ENCODE measurements at places on chromosomes 5 and 9.
A peak's percentile ranks its signal among the peaks of the same experiment; 100 is the strongest.

DNA sequence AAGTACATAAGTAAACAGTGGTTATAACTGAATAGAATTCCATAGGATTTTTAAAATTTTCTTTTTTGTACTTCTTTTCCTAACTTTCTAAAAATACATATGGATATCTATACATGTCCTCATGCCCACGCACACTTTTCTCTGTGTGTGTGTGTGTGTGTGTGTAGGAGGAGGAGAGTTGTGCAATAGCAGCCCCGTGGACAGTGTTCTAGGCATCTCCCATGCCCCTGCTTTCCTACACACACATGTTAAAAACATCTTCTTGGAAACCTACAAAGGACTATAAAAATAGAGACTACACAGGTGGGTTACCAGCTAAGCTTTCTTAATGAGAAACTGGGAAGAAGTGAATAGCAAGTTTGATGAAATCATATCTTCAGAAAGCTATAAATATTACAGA, 19.8 kb upstream of the HEXB start:
- peak; percentile 83 for DNase-seq

GRCh38 chr5:132905938-132906337, 32.5 kb downstream of the LEAP2 start:
- no peak for DNase-seq

GRCh38 chr5:107285772-107286171, 385.0 kb downstream of the EFNA5 start:
- DNase-seq: no peak

DNA sequence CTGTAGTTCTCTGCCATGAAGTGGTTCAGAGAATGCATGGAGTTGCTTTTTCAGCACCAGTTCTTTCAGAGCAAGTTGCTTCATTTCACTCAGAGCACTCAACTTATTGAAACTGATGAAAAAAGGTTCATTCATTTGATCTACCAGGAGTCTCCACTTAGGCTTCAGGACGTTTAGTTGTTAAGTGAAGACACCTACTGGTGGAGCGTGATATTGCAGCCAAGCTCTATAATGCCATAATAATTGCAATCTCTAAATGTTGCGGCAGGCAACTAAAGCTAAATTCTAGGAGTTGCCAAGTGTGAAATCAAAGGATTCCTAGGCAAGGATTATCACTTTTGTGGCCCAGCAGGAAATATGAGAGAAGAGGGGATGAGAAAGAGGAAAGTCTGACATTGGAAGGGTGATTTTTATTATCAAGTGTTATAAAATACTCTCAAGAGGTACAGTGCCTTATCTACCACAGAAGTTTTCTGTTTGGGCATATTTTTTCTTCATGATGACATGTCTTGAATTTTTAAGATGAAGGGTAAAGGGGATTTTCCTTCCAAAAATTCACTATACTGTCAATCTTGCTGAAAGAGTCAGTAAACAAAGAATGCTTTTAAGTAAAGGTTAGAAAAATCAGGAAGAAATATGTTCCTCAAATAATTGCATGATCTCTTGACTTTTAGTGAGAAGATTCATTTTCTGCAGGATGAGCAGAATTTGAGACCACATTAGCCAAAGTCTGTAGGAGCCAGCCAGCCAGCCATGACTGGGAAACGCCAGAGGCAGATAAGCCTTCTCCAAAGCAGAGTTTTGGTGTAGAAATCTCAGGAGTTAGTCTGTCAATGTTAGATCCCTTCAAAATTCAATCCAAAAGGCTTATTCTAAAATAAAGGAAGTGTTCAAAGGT, 83.4 kb downstream of the SH3PXD2B start:
- DNase-seq: no peak

- no peak for DNase-seq
Measured at GRCh38 chr5:126975796-126976195, 54.6 kb downstream of the MARCHF3 start.

- no peak for DNase-seq
Measured at GRCh38 chr9:73178044-73178443, 26.4 kb downstream of the ANXA1 start.

GRCh38 chr9:135404451-135405144, 75.0 kb upstream of the PPP1R26 start:
- DNase-seq: peak; percentile 54

DNA sequence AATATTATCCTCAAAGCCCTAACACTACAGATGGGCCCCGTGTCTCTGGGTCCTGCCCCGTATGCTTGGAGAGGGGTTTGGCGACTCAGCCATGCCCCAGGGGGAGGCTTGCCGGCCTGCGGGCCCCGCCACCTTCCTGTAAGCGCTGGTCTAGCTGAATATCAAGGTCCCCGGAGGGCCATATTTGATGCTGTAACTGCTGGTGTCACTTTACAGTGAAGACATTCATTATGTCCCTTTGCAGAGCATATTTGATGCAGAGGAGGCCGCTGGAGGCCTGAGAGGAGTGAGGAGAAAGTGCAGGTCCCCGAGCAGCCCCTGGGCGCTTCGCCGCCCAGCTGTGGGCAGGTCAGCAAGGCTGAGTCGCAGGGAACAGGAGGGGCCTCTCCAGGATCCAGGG, 16.8 kb downstream of the IRX4 start:
- no peak for DNase-seq

GRCh38 chr9:113436728-113437515, 26.4 kb downstream of the C9orf43 start:
- DNase-seq: no peak

DNA sequence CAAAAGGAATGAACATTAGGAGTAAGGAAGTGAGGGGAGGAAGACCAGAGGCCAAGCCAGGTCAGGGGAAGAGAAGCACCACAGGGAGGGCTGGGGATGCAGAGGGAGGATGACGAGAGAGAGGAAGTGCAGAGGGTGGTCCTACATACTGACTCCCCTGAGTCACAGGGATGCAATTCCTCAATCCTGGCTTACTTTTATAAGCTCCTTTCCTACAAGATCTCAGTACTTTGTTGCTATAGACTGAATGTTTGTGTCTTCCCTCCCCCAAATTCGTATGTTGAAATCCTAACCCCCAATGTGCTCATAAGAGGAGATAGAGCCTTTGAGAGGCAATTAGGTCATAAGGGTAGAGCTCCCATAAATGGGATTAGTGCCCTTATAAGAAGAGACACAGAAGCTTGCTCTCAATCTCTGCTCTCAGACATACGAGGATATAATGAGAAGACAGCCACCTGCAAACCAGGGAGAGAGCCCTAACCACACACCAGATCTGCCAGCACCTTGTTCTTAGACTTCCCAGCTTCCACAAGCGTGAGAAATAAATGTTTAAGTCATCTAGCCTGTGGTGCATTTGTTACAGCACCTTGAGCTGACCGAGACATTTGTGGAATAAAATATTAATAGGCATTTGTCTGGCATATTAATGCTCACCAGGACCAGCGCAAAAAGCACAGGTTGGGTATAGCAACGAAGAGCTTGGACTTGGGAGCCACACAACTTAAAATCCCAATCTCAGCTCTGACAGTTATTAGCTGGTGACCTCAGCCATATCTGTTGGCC, 33.4 kb downstream of the GCNT4 start:
- no peak for DNase-seq

DNA sequence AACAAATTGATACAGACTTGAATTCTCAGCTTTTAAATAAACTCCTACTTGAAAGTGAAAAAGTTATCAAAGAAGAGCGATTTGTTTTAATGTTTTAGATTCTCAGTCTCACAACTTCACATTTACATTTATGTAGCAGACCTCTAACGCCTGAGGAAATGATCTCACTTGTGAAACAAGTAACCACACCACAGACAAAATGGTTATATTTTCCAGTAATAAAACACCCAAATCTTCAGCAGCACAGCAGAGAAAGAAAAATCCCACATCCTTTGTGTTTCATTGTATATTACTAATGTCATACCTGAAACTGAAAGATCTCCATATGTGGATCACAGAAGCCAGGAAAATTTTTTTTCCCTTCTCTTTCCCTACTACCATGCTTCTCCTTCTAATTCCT, 29.8 kb upstream of the GZMA start:
- DNase-seq: no peak

GRCh38 chr5:65535529-65535987, 27.4 kb downstream of the CENPK start:
- no peak for DNase-seq

- DNase-seq: no peak
Measured at GRCh38 chr5:55920784-55921183, 69.6 kb downstream of the IL31RA start.

DNA sequence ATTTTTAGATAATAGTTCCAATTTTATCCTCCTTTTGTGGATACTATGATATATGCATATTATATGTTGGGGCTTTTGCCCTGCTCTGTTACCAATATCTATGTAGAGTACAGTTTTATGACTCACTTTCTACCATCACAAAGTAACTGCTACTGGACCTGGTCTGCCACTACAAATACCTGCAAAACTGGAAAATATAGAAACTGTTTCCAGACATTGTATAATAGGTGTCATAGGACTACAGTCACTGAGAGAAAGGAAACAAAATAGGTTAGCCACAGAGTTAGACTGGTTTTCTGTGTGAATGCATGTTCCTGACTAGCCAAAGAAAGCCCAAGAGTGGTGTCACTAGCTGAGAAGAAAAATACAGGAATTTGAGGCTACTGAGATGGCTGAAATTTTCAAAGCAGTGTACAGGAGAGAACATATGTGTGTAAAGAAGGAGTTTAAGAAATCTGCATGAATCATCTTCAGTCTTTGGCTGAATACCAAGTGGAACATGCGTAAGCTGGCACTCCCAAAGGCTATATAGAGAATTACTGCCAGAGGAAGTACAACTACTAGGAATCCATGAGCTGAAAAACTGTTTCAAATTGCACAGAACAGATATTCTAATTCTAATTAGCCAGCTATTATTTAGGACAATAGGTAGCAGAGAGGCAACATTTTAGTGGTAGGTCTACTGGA, 29.0 kb upstream of the FAM174A start:
- DNase-seq: peak; percentile 2

GRCh38 chr5:34452170-34452828, 203.8 kb upstream of the RAI14 start:
- no peak for DNase-seq

GRCh38 chr9:126893079-126893478, 21.5 kb upstream of the RALGPS1 start:
- no peak for DNase-seq

GRCh38 chr9:83933790-83934189, 12.6 kb upstream of the KIF27 start:
- DNase-seq: no peak

DNA sequence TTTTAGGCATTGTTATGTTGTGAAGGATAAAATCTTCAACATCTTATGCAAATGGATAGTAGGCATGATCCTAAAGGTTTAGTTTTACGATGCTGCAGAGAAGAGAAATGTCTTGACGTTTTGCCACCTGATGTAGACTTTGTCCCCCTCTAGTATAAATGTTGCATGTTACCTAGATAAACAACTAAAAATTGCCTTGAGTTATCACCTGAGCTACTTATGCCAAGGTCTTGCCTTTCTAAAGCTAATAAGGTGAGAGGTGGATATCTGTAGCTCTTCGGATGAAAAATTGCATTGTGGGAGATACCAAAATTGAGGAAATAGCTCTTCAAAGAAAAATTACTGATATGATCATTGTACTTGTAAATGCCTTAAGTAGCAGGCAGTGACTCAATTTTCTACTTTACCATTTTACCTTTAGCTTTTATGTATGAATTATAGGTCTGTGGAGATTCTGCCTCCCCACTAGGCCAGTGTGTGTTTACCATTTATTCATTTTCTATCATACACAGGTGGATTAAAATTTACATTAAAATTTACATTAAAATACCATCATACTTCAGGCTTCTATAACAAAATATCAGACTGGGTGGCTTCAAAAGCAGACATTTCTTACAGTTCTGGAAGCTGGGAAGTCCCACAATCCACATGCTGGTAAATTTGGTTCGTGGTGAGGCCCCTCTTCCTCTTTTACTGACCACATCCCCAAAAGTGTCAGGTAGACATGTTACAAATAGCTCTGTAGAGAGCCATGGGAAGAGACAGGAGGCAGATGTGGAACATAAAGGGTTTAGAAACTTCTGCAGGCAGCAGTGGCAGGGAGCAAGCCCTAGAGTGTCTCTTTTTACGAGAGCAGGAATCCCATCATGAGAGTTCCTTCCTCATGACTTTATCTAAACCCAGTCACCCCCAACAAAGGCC, 100.7 kb upstream of the ERBIN start:
- DNase-seq: no peak

- DNase-seq: no peak
Measured at GRCh38 chr5:126383776-126384175, 39.4 kb upstream of the GRAMD2B start.

DNA sequence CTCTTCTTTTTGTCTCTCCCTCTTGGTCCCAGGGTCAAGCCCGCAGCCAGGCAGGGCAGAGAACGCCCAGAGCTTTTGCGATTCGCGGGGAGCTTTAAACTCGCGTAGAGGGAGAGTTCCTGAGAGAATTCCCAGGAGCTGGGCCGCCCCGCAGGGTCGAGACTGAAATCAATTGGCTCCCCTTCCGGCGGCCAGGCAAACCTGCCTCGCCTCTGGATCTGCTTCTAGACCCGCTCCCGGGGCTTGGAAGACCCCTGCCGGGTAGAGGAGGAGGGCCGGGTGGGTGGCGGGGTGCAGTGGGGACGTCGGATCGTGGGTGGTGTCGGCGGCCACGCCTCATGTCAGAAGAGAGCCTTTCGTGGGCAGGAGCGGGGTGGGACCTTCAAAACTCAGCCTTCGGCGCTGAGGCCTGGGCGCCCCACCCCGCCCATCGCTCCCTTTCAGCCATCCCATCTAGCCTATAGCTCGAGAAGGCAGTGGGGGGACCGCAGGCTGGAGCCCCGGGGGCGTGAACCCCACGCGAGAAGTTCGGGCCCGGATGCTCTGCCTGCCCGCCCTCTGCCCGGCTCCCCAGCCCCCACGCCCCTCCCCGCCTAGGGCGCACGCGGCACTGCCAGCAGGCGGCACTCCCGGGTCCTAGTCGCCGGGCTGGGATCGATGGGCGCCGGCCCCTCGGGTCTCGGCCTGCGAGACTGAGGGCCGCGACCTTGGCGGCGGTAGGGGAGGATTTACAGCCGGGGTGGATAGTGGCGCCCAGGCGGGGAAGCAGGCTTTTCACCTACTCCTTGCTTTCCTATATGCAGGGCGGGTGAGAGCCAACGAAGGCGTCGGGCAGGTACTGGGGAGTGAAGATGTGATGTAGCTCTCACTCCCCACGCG, 6.1 kb downstream of the PRDM6 start:
- no peak for DNase-seq

DNA sequence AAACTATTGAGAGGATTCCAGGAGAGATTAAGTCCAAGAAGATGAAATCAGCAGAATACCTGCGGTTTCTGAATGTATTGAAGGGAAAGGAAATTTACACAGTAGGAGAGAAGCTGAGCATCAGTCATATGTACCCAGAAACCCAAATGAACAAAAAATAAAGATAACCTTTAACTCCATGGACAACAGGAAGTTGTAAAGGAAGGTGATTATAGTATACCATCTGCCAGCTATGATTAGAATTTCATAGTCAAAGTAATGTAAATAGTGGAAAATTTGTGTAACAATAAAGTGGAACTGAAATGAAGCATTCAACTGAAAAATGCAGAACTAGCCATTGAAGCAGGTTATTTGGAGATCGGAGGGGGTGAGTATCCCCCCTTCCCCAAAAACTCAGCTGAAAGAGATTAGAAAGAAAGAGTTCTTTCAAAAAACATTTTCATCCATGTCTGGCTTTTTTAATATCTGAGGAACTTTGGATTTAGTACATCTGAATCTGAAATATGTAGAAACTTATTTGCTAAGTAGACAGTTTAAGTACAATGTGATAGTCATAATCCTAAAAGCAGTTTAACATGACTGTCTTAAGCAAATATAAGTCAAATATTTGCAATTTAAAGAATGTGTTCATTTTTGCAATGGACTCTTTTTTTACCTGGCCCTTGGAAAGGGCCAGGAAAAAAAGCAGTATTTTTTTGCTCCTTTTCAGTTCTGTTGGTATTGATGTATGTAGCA, 58.4 kb downstream of the APC start:
- no peak for DNase-seq
